ENCODE measurements at places on chromosomes 12 and 14.

DNA sequence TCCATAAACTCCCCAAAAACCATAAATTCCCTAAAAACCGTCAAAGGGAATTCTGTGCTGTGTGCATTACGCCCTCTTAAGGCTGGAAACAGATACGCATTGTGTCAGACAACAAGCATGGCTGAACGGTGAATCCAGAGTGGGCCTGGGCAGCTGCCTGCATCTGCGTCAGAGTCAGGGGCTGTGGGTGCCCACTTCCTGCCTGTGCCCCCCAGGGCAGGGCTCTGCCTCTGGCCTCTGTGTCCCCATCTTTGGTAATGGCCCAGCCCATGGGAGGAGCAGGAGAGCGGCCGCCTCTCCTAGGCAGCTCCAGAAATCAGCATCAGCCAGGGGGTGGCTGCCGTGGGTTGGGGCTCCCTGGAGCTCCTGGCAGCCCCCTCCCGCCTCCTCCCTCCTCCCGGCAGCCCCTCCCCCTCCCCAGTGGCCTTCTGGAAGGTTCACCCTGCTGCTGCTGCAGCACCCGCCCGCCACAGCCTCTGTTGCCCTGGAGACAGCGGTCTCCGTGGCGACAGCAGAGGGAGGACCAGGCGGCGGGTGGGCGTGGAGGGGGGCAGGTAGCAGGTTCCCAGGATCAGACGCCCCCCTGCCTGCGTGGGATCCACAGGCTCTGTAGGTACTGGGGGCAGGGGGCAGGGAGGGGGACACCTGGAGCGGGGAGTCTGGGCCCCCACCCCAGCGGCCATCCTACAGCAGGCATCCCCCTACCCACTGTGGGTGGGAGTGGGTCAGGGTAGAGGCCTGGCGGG lies 5.9 kb downstream of the MMP17 start:
- peak; percentile 33 for DNase-seq

DNA sequence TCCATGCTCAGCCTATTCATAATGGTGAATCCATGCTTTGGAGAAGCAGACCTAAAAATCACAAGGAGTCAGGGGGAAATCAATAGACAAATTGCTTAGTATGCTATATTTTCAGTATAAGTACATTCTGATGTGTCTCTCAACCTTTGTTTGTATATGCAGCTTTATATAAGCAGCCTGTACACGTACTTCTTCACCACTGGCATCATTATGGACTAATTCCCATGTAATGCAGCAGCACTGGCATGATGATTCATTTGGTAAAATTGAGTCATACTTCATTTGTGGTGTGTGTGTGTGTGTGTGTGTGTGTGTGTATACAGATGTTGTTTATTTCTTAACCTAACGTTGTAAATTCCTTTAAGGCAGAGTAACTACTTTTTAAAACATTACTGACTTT lies 10.9 kb downstream of the DCP1B start:
- DNase-seq: peak; percentile 97

GRCh38 chr12:68967046-68967445 lies 34.1 kb upstream of the CPM start:
- peak; percentile 66 for DNase-seq

GRCh38 chr12:26124446-26125399 lies at the start of gene BHLHE41:
TSS of gene BHLHE41 (minus strand) at chr12:26125037. CDS start at chr12:26124779, 258 bp downstream.
- no peak for DNase-seq

DNA sequence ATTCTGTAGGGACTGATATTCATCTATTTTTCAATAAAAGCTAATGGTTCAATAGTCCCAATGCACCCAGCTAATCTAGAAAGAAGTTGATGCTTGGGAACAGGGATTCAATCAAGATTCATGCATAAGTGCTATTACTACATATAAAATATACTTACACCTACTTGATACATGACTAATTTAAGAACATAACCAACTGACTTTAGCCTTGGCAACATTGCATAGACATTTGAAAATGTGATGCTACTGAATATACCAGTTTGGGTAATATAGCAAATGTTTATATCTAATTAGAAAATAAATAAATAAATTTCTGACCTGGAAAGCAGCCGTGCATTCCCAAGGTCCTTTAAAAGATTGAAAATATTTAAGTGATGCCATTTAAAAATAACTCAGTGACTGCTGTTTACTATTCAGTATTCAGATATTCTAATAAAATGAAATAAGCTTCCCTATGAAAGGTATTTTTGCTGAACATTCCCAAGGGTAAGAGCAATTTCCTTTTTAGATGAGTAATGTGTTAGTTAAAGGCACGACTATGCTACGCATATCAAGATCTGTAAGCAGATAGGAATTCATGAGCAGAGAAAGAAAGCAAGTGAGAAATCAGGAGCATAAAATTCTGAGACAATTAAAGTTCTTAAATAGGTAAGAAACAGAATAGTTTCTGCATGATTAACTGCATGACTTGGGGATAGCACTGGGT lies 160.6 kb upstream of the SYT1 start:
- DNase-seq: peak; percentile 86

DNA sequence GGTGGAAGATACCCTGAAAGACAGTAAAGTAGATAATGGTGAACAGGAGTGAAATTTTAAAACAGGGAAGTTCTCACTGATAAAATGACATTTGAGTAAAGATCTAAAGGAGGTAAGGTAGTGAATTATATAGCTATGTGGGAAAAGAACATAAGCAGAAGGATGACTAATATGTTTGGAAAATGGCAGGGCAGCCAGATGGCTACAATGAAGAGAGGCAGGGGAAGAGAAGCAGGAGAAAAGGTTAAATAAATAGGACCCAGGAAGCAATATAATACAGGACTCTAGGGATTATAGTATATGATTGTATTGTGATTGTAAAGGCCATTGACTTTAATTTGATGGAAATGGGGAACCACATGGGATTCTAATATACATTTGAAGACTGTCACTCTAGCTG lies 33.0 kb downstream of the SCFD1 start:
- DNase-seq: no peak

DNA sequence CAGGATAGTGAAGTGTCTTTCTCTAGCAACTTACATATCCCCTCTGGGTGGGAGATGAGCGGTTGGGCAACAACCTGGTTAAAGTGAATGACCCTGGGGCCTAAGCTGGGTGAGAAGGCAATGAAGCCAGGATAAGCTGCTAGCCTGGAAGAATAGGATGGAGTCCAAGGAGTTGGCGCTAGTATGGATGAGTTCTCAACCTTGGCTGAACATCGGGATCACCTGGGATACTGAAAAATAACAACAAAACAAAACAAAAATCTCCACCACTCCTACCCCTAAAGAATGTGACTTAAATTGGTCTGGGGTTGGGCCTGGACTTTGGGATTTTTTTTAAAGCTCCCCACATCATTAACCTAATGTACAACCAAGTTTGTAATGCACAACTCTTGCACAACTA lies 4.8 kb upstream of the RPS6KA5 start:
- no peak for DNase-seq

DNA sequence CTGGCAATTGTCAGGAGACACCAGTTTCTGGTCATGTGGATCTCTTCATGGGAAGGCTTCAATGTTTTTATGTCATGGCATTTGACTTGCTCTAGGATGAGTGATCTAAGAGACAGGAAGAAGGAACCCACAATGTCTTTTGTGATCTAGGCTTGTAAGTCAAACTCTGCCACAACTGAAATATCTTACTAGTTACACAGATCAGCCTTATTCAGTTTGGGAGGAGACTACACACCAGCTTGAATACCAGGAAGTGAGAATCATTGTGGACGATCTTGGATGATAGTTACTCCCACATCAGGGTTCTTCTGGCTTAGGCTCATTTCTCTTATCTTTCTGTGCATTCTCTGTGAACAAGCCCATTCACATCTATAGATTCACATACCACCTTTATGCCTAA lies 236.2 kb upstream of the FBXO33 start:
- no peak for DNase-seq

- no peak for DNase-seq
Observed at GRCh38 chr14:102225936-102226335, 79.0 kb downstream of the MOK start.

DNA sequence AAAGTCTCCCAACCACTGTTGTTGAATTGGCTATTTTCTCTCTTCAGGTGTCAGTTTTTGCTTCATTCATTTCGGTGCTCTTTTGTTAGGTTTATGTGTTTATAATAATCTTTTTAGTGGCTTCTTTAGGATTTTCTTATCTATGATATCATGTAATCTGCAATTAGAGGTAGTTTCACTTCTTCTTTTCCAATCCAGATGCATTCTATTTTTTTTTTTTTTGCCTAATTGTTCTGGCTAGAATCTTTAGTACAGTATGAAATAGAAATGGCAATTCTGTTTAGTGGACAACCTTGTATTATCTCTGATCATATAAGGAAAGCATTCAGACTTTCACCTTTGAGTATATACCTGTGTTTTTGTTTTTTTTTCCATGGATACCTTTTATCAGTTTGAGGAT lies 17.4 kb downstream of the CNOT2 start:
- DNase-seq: no peak

DNA sequence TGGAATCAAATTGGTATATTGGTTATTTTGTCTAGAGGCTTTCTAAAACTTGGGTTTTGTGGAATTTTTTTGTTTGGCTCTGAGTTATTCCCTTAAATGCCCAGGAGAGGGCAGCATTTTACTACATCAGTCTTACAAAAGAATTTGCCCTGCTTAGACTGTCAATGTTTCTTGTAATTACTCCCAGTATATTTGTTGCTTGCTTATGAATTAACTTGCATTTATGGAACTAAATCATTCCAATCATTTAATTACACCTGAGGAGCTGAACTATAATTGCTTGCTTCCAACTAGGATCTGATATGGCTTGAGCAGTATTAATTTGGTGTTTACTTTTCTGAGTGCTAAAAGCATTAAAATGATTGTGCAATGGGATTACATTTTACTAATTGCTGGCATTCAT lies 48.7 kb downstream of the MIPOL1 start:
- peak; percentile 53 for DNase-seq

DNA sequence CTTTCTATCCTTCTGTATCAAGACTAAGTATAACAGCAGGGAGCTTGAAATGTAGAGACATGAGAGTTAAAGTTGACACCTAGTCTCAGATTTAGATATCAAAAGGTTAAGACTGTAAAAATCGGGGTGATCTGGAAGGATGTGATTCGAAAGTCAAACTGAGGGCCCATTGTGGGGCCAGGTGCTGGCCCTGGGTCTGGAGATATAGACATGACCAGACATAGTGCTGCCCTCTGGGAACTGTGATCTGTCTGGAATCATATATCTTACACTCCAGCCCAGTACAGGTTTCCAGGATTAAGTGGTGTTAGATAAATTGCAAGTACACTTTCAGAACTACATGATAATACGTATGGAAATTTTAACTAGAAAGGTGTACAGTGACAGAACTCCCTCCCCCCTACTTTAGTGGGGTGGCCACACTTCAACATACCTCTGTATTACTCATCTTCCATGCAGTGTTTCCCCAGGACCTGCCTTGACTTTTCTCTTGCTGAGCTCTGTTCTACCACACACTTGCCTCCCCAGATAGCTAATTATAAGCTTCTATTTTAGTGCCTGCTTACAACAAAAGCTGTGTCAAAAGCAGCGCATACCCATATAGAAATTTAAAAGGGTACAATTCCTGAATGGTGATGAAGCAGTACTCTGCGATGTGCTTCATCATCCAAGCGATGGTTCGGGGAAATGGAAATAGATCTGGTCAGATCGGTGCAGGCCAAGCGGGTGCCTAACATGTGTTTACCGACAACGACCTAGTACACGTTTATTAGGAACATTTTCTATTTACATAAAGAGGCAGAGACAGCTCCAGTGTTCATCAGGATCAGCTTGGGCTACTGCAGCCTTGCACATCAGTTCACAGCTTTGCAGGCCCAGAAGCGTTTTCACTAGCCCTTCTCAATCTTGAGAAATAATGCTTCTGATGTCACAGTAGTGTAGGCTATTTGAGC lies 68.7 kb downstream of the ARF6 start:
- peak; percentile 27 for DNase-seq

GRCh38 chr12:91732086-91732485 lies 413.6 kb downstream of the BTG1 start:
- DNase-seq: peak; percentile 88

- DNase-seq: no peak
Observed at GRCh38 chr14:88607829-88608228, 45.0 kb downstream of the ZC3H14 start.

DNA sequence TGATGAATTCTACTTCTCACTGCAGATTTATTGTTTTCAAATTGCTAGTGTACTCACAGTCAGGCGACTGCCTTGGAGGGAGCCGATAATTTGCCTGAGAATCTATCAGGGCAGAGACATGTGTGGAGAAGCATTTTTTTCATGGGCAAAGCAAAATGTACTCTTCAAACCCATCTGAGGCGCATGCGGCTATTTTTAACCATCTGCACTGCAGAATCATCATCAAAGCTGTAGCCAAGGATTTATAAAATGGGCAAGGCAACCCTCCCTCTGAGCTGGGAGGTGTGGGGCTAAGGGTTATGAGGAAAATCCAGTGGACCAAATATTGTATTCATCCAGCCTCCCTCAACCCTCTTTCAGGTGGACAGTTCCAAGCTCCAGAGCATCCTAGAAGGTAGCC lies 37.7 kb downstream of the BEST3 start:
- no peak for DNase-seq

DNA sequence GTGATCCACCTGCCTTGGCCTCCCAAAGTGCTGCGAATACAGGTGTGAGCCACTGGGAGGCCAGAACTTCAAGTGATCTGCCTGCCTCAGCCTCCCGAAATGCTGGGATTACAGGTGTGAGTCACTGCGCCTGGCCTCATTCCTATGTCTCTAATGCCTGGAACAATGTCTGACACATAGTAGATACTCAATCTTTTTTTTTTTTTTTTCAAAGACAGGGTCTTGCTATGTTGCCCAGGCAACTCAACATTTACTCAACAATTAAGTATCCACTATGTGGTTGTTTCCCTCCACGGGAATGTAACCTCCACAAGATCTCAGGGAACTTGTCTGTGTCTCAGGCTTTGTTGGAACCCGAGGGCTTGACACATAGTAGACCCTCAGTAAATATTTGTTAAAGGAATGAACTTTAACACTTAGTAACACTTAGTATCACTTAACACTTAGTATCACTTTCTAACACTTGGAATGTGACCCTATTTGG lies 3.0 kb upstream of the TMEM120B start:
- peak; percentile 85 for DNase-seq

DNA sequence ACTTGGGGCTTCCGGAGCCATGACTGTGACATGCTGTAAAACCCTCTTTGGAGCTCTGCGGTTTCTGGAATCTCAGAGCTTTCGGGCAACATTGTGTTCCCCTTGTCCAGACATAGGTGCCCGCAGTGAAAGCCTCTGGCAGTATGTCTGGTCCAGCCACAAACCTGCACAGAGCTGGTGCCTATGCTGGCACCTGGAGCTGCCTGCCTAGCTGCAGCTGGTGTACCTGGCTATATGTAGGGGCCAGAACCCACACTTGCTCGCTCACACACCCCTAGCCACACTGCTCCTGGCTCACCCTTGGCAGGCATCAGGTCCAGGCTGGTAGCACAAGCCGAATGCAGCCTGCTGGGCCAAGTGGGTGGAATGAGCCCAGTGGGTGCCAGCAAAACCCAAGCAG lies 861.1 kb downstream of the FLRT2 start:
- no peak for DNase-seq
